ENCODE measurements at places on chromosomes 5 and 9.

GRCh38 chr5:108579236-108579635, 168.5 kb upstream of the FER start:
- no peak for DNase-seq

- DNase-seq: no peak
These were observed 41.0 kb upstream of the TMEM252 start for GRCh38 chr9:68581696-68582095.

- peak; percentile 79 for DNase-seq
These were observed 27.6 kb upstream of the TCF7 start for GRCh38 chr5:134086943-134087305.

- DNase-seq: no peak
These were observed 488.1 kb downstream of the EBF1 start for GRCh38 chr5:158611581-158611980.

GRCh38 chr5:15002791-15003190, 131.2 kb upstream of the ANKH start:
- no peak for DNase-seq

GRCh38 chr5:154786414-154786813, 31.2 kb downstream of the LARP1 start:
- no peak for DNase-seq

DNA sequence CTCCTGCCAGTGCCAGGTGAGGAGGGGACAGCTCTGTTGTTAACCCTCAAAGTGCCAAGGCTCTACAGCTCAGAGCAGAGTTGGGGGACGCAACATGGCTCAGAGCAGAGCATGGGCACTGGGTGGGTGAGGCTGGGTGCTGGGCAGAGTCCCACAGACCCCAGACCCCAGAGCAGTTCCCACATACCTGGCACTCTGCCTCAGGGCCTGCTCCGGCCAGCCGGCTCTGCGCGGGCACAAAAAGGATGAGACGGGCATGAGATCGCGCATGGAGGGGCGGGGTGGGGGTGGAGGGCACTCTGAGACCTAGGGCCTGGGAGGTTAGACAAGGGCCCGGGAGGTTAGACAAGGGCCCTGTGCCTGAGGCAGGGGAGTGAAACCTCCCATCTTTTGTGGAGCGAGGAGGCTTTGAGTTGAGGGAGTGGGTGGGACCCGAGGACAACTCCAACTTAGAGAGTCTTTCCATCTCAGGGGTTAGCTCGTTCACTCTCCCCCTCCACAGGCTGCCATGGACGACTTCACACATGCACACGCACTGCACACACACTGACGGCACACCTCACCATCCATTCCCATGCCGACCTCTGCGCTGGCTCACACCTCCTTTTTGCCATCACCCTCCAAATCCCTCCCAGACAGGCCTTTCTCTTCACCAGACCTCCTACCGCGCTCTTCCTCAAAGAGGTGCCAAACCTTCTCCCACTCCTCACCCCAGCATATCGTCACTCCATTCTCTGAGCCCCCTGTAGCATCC, 22.0 kb downstream of the PCDH1 start:
- no peak for DNase-seq

- no peak for DNase-seq
These were observed 286.8 kb downstream of the NR2F1-AS1 start for GRCh38 chr5:93294199-93294598.

DNA sequence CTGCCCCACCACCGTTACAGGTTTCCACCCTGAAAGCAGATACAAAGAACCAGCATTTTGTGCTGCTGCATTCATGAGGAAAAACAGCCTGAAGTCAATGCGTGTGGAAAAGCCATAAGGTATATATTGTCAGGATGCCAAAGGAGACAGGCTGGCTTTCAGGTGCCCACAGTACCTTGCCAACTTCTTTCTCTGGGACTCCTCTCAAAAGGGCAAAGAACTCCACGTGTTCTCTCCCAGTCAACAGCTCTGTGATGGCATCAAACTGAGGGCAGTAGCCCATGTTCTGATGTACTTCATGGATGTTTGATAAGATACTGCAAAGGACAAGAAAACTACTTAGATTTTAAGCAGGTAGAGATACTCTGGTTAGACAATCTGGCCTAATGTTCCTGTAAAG, 24.3 kb downstream of the NIPSNAP3B start:
- DNase-seq: no peak

GRCh38 chr9:128231638-128232527, 28.7 kb downstream of the DNM1 start:
- no peak for DNase-seq

DNA sequence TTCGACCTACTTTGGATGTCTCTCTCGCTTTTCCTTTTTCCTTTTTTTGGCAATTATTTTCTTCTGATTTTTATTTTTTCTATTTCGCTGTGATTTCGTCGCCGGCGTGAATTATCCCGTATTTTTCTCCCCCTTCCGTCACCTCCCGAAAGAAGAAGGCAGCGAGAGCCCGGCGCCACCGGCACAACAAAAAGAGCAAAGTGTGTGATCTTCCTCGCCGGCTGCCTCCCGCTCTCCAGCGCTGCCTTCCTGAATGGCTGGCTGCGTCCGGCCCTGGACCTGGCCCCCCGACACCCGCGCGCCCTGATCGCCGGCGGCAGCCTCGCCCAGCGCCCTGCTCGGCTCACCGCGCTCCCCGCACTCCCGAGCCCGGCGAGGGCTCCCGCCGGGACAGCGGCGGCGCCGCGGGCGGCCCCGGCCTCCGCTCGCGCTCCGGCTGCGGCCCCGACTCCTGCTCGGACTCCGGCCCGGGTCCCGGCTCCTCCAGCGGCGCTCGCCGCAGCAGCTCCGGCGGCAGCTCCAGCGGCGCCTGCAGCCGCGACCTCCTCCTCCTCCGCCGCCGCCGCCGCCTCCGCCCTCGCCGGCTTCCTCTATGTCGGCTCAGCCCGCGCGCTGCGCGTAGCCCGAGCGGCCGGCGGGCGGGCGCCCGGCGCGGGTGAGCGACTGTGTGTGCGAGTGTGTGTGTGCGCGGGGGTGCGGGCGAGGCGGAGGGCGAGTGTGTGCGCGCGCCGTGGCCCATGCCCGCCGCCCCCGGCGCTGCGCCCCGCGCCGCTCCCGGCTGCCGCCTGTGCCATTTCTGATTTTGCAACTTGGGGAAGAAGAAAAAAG, 960 bp downstream of the NR2F1 start:
- DNase-seq: no peak

GRCh38 chr5:64299805-64300204, 134.2 kb downstream of the RNF180 start:
- DNase-seq: no peak

DNA sequence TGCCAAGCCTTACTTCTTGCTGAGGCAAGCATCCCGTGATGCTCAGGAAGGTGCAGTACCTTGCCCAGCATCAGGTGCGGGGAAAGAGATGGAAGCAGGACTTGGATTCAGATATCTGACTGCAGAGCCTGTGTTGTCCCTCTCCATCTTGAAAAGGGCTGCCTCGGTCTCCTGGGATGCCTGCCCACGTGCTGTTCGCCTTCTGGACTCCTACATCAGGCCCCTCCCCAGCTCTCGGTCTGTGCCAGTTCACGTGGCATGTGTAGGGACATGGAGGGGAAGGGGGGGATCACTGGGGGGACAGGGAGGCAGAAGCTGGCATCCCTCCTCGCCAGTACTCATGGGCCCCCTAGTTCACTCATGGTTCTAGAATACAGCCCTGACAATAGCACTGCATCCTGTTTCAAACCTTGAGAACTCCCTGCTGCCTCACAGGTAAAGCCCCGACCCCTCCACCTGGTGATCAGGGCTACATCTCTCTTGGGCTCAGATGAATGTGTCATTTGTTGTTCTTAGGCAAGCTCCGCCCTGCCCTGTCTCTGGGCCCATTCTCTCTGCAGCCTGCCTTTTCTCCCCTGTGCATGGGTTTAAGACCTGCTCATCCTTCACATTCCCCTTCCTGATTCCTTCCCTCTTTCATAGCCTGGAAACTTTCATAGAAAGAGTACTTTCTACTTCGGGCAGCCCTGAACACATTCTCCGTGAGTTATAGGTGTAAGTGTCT, 38.9 kb upstream of the SLC25A51 start:
- DNase-seq: no peak

- no peak for DNase-seq
These were observed at the start of gene SOWAHA for GRCh38 chr5:132812781-132813598. Gene SOWAHA, plus strand, starts transcription at chr5:132813302. Its CDS starts 320 bp downstream, at chr5:132813622.

DNA sequence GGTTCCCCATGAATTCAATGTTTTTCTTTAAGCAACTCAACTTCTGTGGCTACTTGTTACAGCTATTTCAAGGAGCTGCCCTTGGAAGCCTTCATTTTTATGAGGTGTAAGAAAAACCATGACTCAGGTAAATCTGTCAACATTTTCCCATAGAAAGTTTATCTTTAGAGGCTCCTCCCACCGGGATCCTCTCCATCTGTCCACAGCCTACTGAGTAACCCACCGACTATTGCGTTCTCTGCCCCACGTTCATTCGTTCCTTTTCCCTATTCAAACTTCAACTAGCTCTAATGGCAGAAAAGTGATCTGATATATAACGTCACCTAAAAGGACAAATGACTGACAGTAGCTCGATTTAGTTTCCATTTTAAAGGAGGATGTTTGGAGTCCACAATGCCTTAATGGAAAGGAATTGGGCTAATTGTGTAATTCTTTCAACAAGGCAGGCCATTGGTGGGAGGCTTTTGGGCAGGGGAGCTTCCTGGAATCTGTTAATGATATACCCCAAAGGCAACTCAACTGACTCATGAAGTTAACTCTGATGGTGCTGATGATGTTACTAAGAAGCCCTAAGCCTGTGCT, 29.3 kb upstream of the NR3C1 start:
- DNase-seq: no peak

GRCh38 chr9:8221462-8221861, 421.9 kb upstream of the DMAC1 start:
- no peak for DNase-seq

- no peak for DNase-seq
These were observed 70.2 kb downstream of the PTPN3 start for GRCh38 chr9:109427886-109428285.

DNA sequence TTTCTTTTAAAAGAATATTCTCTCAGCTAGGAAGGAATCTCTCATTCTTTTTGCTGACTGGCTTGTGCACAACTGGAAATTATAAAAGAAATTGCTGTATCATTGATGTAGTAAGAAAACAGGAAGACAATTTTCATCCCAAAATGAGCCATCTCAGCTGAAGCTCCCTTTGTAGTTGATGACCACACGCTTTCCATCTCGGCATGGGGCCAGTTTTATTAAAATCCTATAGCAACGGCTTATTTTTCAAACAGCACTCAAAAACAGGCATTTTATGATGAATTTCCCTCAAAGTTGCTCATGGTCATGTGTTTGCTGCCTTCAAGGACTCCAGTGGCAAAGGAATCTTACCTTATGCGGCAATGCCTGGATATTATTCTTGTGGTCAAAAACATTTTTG, 62.4 kb upstream of the GLIS3 start:
- DNase-seq: no peak

DNA sequence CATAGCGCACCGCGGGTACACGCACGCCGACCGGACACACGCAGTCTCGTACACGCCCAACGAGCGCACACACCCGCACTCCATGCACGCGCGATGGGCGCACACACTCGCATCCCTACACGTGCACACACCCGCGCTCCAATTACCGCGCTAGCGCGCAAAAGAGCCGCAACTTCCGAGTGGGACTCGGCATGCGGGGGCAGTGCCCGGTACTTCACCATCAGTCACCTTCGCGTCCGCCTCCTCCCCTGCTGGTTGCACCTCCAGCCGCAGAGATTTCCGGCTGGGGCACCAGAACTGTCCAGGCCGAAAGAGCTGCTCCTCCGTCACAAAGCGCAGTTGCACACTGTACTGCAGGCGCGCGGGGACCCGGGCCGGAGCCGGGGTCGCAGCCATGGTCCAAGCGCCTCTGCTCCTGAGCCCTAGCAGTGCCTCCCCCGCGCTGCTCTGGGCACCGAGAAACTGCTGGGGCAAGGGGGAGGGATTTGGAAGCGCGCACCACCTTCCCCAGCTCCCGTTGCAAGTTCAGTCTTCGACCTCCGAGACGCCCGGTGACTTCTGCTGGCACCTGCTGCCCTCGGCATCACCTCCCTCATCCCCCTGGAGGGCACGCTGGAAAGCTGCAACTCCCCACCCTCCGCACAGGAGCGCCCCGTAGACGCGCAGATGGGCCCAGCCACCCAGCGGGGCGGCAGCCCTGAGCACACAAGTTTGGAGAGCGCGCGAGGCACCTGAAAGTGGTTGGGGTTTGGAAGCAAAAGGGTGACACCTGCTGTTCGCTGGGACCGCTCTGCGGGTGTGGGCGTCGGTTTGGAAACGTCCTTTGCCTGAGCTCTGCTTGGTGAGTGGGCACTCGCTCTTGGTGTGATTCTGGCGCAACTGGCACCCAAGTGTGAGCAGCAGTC, 337.4 kb upstream of the PUM3 start:
- DNase-seq: no peak

GRCh38 chr9:77403239-77403638, 225.9 kb downstream of the VPS13A start:
- no peak for DNase-seq

DNA sequence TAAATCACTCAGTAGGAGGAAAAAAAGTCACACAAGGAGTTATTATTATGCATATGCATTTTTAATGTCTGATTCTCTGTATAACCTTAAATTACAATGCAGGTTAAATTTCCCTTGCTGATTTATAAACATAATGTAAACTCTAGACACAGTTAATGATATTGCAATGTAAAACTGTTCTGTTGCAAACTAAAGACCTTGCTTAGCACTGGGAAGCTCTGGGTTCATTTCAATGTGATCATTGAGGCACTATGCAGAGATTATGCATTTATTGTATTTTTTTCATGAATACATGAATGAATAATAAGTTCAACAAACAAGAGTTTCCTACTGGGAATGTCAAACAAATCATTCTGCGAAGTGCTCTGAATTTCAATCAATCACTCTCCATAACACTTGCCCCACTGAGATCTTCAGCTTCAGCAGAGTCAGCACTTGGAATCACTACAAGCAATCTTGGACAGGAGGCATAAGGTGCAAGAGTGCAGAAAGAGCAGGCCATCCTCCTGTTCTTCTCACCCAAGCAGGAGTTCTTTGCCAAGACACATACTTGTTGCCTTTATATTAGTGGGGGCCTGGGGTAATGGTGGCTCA, 232.1 kb downstream of the CSNK1G3 start:
- no peak for DNase-seq

GRCh38 chr5:76547242-76547890, 75.8 kb downstream of the F2RL2 start:
- DNase-seq: peak; percentile 13

- DNase-seq: no peak
These were observed 78.5 kb downstream of the SH3TC2 start for GRCh38 chr5:148984345-148984744.

DNA sequence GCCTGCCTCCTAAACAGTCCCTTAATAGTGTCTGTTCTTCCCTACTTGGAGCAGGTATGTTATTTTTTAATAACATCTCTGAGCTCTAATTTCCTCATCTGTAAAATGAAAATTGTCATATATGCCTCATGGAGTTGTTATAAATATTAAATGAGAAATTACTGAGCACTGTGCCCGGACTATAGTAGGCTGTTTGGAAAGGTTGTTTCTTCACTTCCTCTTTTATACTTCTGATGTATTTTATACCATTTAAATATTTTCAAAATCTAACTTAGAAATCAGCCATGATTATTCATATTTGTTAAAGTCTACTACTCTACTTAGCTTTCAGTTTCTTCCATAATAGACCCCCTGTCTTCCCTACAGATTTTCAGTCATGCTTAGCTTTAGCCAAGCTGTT, 30.5 kb upstream of the HAPLN1 start:
- DNase-seq: no peak
